ENCODE measurements at places on chromosomes 7 and 10.
A peak's percentile ranks its signal among the peaks of the same experiment; 100 is the strongest.

GRCh38 chr10:98664329-98665042, 217.8 kb upstream of the HPS1 start:
- DNase-seq: no peak

DNA sequence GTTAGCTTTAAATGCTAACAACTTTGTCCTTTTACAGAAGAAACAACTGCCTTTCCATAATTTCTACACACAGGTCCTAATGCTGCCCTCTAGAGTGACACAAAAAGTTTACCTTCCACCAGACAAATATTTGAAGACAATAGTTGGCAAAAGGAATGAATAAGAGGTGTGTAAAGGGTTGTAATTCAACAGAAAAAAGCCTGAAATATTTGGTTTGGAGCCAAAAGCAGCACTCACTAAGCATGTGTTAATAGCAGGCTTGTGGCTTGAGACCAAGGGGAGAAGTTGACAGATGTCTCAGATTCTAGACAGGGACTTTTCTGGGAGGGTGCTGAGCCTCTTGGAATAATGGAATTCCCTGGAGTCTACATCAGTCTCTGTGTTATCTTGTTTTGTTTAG, 156.2 kb upstream of the GALNT17 start:
- no peak for DNase-seq

- no peak for DNase-seq
Observed at GRCh38 chr7:99278180-99278579, 5.5 kb downstream of the MYH16 start.

- DNase-seq: no peak
Observed at GRCh38 chr10:17616403-17617030, 657 bp downstream of the HACD1 start.

DNA sequence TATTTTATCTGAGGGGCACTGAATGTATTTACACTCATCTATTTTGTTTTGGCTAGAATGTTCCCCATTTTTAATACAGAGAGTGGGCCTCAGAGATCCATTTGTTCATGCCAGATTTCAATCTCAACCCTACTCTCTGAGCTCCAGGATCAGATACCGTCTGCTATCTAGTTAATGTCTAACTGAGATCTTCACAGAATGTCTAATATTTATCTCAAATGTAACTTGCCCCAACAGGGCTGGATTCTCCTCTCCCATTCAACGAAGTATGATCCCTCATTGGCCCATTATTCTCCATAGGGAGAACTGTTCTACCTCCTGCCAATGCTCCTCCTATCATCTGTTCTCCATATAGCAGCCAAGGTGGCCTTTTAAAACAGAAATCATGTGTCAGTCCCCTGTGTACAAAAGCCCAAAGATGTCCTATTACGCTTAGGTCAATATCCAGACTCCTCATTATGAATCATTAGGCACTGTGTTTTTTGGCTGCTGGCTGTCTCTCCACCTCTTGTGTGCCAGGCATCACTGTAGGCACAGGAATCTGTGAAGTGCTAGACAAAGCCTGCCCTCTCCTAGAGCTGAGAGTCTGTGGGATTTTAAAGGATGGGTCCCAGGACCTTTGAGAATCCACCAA, 169.3 kb upstream of the AGK start:
- DNase-seq: no peak

- DNase-seq: no peak
Observed at GRCh38 chr10:93760490-93760889, 2.8 kb downstream of the LGI1 start.

DNA sequence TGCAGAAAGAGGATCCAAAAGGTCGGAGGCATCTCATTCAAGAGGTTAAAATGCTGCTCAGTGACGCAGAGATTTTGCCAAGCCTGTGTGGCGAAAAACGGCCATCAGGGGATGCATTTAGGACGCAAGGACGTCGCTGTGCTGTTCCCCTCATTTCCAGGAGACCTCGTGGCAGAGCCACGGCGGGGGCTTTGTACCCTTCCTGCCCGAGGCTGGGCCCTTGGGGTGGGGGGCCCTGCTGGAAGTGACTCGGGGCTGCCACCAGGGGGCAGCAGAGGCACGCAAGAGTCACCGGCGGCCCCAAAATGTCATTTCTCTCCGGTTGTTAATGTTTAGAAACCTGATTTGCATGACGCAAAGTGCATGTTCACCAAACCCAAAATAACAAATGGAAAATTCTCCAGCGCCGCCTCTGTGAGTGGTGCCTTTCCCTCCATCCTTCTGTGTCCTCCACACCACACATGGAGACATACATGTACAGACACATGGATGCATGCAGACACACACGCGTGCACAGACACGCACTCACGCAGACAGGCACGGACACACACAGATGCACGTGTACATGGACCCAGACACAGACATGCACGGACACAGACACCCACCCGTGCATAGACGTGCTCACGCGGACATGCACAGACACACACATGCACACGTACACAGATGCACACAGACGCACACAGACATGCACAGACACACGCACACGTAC, 51.0 kb upstream of the NKX6-2 start:
- DNase-seq: no peak

GRCh38 chr7:45459476-45459875, 114.7 kb upstream of the ADCY1 start:
- no peak for DNase-seq

DNA sequence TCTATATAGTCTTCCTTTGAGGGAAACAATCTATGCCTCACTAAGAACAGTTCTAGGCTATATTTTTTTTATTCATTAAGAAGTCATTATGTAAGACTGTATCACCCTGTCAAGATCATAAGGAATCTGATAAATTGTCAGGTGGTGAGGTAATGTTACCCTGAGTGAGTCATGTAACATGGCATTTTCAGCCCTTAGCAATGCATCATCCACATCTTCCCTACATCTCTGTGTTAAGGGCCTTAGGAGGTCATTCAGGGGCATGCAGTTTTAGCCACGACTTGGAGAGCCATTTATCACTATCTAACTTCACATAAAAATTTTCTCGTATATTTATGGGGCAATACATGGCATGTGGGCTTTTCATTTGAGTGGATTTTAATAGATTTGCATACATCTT, 924.5 kb upstream of the MBL2 start:
- no peak for DNase-seq

DNA sequence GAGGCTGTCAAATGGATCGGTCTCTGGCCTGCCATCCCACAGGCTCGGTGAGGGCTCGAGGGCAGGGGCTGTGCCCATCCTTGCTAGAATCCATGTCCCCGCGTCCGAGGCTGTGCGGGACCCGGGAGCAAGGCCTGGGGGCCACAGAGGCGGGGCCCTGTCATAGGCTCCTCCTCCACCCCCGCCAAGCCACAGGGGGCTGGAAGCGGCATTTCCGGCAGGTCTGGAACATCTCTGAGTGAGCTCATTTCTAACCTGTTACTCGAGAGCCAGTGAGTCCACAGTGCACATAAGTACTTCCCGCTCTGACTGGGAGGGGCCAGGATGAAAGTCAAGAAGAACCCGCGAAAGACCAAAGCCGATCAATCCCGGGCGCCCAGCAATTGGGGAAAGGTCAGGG, 57.6 kb downstream of the NKX6-2 start:
- no peak for DNase-seq

- DNase-seq: peak; percentile 47
Observed at GRCh38 chr10:12484941-12485805, 135.8 kb downstream of the CAMK1D start.

- DNase-seq: no peak
Observed at GRCh38 chr10:114650266-114650665, 7.8 kb downstream of the ABLIM1 start.

DNA sequence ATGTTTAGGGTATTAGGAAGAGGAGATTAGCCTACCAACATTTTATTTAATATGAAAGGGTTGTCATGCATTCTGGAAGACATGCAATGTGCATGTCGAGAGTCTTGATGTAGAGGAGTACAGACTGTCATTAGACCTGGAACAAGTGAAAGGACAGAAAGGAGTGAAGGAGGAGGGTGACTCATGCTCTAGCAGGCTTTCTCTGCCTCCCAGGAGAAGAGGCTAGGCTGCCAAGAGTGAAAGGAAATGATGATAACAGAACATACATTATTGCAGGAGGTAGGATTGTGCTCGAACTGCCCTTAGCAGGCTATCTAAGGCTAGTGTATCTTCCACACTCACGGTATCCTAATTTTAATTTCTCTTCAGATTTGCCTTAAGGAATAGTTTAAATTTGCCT, 228.8 kb downstream of the EXOC4 start:
- no peak for DNase-seq

DNA sequence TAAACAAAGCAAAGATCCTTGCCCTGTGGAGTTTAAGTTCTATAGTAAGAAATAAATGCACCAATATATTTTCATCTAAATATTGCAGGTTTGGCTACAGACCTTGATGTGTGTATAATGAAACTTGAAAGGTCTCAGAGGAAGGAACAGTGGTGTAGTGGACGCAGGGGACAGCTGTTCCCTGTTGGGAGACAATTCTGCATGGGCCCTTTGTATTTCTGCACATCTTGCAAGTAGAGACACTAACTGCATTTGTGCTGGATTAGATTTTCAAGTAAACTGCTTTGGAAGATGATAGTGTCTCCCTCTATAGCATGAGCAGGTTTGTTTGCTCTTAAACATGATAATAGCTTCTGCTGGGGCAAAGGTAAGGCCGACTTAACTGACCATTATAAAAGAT, 57.5 kb upstream of the FAM133B start:
- no peak for DNase-seq

- no peak for DNase-seq
Observed at GRCh38 chr10:91391920-91392319, 18.2 kb upstream of the HECTD2 start.

DNA sequence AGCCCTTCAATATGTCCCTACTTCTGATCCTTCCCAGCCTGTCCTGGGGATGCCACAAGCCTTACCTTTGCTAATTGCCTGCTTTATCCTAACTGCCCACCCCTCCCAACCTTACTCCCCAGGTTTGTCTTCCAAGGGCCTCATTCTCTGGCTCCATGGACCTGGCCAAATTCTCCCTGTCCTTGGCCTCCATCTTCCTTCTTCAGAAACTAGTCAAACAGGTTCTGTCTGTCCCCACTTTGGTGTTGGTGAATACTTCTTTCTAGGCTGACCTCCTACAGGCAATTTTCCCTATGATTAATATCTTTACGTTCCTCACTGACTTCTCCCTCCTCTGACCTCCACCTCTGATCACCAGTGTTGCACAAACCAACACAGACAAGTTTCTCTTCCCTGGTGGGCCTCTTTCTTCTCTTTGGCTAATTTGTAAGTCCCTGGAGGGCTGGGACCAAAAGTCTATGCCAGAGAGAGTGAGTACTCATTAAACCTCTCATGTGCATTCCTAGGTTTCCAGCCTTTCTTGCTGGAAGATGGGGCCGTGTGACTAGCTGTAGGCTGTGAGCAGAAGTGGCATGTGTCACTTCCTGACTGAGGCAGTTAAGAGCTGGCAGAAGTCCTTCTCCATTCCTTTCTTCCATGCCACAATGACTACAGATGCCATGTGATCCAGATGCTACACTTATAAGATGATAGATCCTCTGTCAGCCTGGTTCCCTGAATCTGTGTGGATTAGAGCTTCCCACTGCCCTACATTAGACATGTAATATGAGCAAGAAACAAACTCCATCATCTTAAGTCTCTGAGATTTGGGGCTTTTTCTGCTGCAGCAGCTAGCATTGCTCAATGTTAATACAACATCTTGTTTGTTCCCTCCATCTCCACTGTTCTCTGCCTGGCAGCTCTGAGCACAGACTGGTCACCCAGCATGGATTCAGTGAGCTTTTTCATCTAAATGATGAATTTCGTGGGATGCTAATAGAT, 382.7 kb downstream of the RPS24 start:
- DNase-seq: no peak

DNA sequence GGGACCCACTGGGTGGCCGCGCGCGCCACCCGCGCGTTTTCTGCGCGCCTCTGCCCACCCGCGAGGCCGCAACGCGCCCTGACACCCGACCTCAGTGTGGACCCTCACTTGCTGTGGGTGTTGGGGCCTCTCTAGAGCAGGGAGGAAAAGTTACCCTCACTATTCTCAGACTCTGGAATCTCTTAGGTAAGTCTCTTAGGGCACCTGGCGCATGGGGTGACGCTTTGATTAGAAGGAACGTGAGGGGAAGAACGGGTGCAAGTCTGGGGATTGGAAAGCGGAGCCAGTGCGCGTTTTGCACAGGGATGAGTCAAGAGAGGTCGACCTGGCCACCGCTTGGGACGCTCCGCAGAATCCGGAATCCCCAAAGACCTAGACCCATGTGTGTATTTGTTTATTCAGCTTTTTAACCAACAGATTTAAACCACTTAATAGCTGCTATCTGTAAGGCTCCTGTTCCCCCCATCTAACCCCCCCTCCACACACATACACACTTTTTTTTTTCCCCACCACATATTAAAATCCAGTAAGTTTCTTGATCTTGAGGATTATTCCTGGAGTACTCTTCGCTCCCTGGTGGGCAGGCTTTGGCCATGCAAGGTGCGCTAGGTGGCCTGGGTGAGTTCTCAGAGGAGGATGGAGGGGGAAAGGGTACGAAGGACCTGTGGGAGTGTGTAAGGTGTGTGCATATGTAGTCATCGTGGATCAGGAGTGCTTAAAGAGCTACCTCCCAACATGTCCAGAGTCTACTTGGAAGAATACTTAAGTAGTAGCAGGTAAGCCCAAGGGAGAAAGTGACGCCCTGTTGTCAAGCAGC, 169.1 kb upstream of the PPP1R3A start:
- DNase-seq: no peak

DNA sequence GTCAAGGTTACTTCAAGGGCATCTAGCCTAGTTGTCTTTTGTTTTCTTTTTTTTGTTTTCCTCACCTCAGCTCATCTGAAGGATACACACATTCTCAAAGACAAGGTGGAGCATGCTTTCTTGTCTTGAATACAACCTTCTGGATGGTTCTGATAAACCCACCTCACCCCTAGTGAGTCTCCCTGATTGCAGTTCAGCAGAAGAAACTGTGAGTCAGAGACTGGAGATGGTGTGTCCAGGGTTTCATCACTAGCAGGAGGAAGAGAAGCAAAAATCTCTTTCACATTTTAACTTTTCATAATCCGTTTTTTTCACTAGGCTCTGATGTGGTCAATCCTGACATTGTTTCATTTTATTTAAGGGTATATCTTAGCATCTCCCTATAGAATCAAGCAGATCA, 143.0 kb upstream of the NRBF2 start:
- DNase-seq: no peak

- no peak for DNase-seq
Observed at GRCh38 chr10:16845248-16845647, 28.0 kb upstream of the RSU1 start.

- DNase-seq: no peak
Observed at GRCh38 chr7:105854498-105854897, 21.9 kb downstream of the ATXN7L1 start.

GRCh38 chr10:60182691-60183090, 207.0 kb downstream of the ANK3 start:
- DNase-seq: no peak

DNA sequence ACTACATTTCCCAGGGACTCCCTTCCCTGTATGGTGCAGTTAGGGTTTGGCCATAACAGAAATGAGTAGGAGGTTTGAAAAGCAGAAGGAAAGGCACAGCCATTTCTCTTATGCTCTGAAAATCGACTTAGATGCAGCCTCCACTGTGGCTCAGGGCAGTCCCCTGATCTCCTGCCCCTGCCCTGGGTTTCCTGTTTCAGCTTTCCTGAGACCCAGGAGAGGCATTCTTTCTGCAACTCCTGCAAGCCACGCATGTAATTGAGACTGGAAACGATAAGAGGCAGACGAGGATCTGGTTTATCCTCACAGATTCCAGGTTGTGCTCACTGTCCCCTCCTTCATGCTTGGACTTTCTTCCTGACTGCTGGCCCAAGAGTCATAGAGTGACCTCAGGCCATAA, 461.2 kb upstream of the VSTM2A start:
- no peak for DNase-seq

- DNase-seq: no peak
Observed at GRCh38 chr7:6453734-6454133, 6.0 kb upstream of the DAGLB start.

GRCh38 chr7:98210513-98211220, 572 bp upstream of the BHLHA15 start:
- peak; percentile 35 for DNase-seq

All from NCI-H2227 treated with DMSO at 0.1 percent for 48 hours (cell line).